Right renal pelvis (tissue), 4 donors: ENCODE measurements at places on chromosomes 1 and 21.
A peak's percentile ranks its signal among the peaks of the same experiment; 100 is the strongest.

- no peak for DNase-seq
These were observed 3.9 kb downstream of the RNF220 start for GRCh38 chr1:44408632-44409602.

GRCh38 chr1:25858906-25859789, at the start of gene AUNIP:
TSS of gene AUNIP (minus strand) at chr1:25859457. CDS start at chr1:25859357, 100 bp downstream.
- peak; percentile 74 for DNase-seq

GRCh38 chr1:217211486-217211885, 419.4 kb downstream of the GPATCH2 start:
- no peak for DNase-seq

GRCh38 chr1:22838965-22839364, 128.3 kb downstream of the EPHB2 start:
- DNase-seq: no peak

GRCh38 chr1:54774820-54775498, 10.6 kb upstream of the PARS2 start:
- no peak for DNase-seq

- DNase-seq: no peak
These were observed 11.8 kb downstream of the LRRC8D start for GRCh38 chr1:89832496-89833127.

GRCh38 chr1:213324859-213325258, 273.8 kb downstream of the RPS6KC1 start:
- no peak for DNase-seq

DNA sequence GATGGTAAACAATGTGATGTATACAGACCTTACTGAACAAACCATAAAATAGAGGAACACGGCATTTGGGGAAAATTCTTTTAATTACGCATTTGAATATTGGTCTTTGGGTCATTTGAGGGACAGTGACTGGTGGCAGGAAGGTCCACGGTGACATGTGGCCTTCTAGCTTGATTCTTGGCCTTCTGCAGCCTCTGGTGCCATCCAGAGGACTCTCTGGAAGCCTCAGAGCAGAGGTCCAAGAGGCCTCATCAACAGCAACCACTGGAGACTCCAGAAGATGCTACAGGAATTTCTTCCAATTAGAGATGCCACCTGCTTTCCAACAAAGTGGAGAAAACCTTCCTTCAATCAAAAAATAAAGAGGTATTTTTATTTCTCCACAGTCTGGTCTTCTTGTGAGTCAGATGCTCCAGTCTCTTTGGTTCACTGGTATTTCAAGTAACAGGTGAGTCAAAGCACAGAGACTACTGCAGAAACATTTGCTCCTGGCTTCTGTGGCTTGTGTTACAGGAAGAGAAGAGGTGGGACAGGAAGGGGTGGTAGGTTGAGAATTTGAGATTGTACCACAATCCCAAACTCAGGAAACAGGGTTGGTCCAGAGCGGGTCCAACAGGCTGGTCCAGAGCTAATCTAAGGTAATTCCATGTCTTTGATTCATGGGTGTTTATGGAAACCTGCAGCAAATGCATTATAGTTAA, 2.7 kb upstream of the F5 start:
- no peak for DNase-seq

- no peak for DNase-seq
These were observed 24.3 kb downstream of the SKI start for GRCh38 chr1:2252423-2252822.

GRCh38 chr1:203662360-203662759, 35.7 kb downstream of the ATP2B4 start:
- DNase-seq: no peak

DNA sequence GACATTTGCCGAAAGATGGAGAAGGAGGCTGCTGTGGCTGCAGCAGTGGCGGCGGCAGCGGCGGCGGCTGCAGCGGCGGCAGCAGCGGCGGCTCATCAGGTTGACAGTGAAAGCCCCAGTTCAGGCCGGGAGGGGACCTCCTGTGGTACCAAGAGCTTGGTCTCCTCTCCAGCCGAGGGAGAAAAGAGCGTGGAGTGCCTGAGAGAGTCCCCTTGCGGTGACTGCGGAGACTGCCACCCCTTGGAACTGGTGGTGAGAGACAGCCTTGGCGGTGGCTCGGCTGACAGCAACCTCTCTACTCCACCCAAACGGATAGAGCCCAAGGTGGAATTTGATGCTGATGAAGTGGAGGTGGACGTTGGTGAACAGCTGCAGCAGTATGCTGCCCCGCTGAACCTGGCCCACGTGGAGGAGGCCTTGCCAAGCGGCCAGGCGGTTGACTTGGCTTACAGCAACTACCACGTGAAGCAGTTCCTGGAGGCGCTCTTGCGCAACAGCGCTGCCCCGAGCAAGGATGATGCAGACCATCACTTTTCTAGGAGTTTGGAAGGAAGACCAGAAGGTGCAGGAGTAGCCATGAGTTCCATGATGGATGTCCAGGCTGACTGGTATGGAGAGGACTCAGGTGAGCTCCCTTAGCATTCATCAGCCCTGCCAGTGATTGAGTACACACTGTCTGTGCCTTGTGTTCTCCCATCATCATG, 6.3 kb downstream of the ZBTB8B start:
- no peak for DNase-seq
